ENCODE measurements at places on chromosomes 5 and 9.

GRCh38 chr5:154520861-154521453 is 42.9 kb upstream of the HAND1 start:
- no peak for DNase-seq

DNA sequence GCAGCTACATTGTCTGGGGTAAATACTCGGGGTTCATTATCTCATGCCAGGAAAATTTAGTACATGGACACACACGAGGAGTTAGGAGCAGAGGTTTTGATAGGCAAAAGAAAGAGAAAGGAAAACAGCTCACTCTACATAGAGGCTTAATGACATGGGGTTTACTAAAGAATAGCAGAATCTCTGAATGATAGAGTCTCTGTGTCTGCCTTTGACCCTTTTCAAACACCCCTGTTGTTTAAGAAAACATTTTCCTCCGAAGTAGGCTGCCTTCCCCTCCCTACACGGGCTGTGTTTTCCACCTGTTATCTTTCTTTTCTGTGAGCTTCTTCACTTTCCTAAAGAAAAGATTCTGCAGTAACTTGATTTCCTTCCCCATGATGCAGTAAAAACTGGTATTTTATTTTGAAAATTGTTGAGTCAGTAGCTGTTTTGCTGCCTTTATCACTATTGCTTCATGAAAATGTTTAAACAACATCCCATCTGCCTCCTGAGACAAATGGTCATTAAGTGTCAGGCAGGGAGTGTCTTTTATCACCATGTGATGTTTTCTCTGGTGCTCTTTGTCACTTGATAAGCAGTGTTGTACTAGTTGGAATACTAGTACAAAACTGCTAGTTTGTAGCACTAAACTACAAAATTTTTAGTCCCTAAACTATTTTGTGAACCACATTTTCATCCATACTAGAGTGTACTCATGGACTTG is 76.6 kb downstream of the PPIC start:
- no peak for DNase-seq

DNA sequence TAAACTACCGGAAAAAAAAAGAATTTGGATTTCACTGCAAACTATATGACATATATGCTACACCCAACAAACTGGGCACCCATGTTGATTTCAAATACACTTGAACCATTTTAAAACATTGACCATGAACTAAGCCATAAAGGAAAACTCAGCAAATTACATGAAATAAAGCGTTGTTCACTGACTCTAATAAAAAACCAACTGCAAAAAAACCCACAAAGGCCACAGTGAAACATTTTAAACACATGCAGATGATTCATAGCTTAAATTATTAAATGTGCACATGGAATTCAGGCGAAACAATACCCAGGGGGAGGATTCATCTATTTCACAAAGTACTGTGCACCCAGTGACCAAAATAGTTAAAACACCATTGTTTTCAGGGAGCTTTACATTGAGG is 33.3 kb downstream of the MTRR start:
- DNase-seq: no peak

- no peak for DNase-seq
These were observed 615.0 kb upstream of the RIOK2 start for GRCh38 chr5:97797994-97798451.

DNA sequence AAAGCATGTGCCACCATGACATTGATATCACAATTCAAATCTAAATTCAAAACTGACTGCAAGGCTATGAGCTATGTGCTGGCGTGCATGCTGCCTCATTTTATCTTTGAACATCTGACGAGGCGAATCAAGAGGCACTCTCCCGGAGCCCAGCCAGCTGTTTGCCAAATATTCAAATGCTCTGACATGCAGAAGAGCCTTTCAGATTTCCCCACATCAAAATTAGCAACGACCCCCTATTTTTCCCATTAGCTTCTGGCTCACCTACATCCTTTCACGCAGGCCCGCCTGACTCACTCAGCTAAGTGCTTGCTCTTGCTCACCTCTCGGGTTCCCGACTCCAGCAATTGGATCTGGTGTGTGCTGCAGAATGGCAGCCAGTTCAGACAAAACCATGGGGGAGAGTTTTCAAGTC is 159.0 kb downstream of the NR2F1-AS1 start:
- no peak for DNase-seq

Measured in Right ventricle myocardium inferior (tissue), 1 donor.